ENCODE measurements at places on chromosomes 4 and X.

DNA sequence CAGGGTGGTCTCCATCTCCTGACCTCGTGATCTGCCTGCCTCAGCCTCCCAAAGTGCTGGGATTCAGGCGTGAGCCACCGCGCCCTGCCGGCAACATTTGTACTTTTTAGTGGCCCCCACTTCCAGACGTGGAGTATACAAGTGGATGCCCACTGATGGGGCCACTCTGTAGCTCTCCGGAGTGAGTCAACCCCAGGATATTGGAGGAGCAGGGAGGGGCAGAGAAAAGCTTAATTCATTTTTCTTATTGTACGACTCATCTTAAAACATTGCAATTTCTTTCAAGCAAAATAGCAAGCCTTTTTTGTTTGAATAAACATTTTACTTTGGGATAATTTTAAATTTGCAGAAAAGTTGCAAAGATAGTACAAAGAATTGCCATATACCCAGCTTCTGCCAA, 34.6 kb downstream of the FAM9C start:
- DNase-seq: no peak

- DNase-seq: no peak
Measured at GRCh38 chr4:180694875-180695274, 1548.3 kb upstream of the TENM3 start.

GRCh38 chrX:131675596-131676194, 131.8 kb downstream of the OR13H1 start:
- no peak for DNase-seq

GRCh38 chrX:12981880-12982279, 7.0 kb downstream of the TMSB4X start:
- no peak for DNase-seq

DNA sequence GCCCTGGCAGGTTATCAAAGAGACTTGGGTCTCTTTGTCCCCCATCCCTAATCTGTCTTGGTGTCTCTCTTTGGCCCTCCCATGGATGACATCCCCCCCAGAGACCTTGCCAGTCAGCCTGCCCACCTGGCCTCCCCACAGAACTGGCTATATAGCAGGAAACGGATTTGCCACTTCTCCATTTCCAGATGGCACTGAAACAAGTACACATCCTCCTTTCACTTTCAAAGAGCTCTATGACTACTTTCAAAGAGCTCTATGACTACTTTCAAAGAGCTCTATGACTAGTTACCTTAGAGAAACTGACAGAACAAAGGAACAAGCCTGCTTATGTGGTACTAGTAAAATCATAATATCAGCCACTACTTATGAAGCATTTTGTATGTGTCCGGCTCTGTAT, 175.3 kb downstream of the MAML3 start:
- no peak for DNase-seq

- no peak for DNase-seq
Measured at GRCh38 chr4:7337196-7338058, 97.3 kb downstream of the PSAPL1 start.

DNA sequence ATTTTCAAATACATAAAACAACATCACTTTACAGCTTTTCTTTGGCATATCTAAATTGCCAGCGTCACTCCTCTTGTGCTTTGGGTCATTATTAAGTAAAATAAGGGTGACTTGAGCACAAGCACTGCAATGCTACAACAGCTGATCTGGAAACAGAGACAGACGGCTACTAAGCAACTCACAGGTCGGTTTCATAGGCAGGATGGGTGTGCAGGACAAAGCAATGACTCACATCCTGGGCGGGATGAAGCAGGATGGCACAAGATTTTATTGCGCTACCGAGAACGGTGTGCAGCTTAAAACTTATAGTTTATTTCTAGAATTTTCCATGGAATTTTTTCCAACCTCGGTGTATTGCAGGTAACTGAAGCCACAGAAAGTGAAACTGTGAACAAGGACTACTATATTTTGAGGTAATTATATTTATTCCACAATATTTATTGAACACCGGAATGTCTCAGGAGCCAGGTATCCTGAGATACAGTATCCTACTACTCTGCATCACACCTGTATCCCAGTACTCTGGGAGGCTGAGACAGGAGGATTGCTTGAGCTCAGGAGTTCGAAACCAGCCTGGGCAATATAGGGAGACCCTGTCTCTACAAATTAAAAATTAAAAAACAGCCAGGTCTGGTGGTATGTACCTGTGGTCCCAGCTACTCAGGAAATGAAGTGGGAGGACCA, 215.5 kb downstream of the APBB2 start:
- no peak for DNase-seq

DNA sequence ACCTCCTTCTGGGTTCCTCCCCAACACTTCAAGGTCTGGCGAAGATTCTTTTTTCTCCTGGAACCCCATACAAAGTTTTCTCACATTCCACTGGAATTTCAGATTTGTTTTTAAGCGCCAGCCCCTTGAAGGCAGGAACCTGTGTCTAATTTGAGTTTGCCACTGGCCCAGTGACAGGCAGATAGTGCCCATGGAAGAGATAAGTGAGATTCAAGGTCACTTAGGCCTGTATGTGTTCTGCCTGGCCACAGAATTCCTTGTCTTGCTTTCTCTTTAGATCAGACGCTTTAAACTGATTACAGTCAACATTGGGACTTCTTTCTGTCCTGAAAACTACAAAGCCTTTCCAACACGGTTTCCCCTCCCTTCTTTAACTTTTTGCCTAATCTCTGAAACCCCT, 11.2 kb downstream of the ATOH1 start:
- DNase-seq: no peak

GRCh38 chrX:72294497-72294896, 11.2 kb downstream of the CITED1 start:
- no peak for DNase-seq

GRCh38 chr4:74189331-74190043, 31.6 kb downstream of the MTHFD2L start:
- peak; percentile 23 for DNase-seq

GRCh38 chr4:156496797-156497196, 474.8 kb downstream of the PDGFC start:
- no peak for DNase-seq

DNA sequence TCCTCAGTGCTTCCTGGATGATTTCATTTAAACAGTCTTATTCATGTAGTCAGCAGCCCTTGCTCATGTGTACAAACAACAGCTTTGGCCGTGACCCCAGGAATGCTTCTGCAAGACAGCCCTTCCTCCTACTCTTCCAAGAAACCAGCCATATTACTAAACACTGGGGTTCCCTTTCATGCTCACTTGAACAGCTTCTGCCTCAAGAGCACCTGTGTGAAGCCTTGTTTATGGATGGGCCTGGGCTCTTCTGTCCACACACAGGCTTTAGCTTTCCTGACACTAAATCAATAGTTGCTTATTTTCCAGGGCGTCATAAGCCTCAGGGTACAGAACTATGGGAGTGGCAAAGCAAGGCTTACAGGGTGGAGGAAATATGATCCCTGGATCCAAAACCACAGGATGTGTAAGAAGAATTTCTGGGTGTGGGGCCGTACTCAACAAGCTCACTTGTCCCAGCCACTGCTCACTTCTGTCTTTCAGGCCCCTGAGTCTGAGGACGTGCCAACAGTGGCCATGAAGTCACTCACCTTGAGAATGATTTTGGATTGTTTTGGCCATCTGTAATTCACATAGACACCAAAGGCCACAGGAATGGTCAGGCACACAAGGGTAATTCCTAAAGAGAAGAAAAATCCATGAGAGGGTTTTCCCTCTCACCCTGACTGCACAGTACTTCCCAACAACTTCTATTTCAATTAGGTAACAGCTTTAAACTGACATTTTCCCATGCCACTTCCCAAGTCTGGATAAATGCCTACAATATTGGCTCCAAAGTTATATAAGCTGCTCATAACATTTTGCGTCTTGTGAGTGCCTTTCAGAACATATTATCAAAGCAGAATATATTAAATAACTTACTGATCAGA, 17.7 kb downstream of the SLC10A6 start:
- no peak for DNase-seq

GRCh38 chrX:43627147-43627546, 29.0 kb upstream of the MAOA start:
- no peak for DNase-seq

DNA sequence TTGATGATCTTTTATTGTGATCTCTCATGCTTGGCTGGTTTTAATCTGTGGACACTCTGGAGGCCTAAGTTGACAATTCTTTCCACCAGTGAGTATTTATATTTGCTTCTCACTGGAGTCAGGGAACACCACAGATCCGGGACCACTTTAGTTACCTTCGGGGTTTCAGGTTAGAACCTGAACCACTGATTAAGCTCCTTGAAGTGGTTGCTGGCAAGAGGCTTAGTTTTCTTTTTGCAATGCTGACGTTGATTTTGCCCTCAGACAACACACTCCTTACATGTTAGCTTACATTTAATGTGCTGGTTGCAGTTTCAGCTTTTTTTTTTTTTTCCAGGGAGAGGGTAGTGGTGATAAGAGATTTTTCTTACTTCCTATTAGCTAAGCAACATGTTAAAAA, 10.5 kb upstream of the ZNF330 start:
- no peak for DNase-seq

DNA sequence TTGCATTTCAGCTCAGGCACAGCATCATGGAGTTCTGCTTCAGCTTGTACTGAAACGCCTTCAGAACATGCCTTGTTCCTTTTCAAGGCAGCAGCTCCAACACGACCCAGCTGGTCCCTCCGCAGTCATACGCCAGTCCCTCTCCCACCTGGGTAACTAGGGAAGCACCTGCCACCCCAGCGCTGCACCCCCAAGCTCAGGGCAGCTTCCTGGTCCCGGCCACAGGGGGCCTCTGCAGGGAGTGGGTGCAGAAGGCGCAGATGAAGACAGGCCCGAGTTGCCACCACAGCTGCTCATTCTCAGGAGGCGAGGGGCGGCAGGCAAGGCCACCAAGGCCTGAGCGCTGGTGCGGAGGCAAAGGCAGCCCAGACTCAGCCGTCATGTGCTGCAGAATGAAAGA, 21.8 kb downstream of the WDR1 start:
- no peak for DNase-seq

- no peak for DNase-seq
Measured at GRCh38 chrX:109785053-109785452, 52.0 kb upstream of the ACSL4 start.

DNA sequence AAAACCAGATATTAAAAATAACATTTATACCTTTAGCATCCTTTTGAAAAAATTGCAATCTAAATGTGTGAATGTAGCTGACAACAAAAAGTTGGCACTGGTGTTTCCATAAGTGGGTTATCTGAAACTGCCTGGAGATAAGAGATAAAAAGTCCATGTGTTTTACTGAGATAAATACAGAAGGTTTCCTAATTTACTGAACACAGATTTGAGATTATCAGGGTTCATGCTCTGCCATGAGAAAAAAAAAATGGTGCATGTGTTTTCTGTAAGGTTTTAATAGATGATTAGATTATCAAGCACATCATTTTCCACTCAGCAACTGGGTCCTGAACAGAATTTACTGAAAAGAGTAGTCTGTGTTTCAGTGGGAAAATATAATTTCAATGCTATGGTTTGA, 326.2 kb upstream of the SLIT2 start:
- no peak for DNase-seq

DNA sequence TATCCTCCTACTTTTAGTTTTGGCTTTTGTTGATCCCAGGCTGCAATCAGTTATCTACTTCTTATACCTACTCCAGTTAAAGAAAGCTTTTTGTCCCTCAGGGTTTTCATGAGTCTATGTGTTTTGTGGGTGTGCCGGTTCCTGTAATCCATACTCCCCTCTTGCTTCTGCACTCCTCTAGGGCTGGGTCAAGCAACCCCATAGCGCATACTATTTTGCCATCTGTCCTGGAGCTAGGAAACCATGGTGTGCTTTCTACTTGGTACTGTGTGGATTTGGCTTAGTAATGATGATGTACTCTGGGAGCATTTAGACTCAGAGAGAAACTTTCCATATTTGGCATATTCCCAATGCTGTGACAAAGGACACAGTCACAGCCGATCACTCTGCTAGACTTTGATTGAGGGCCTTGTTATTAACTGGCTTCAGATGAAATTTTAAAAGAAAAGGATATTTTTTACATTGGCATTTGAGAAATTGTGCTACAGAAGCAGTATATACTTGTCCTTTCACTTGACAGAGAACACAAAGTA, 86.1 kb upstream of the GRXCR1 start:
- no peak for DNase-seq

- DNase-seq: no peak
Measured at GRCh38 chr4:87298362-87298761, 24.3 kb downstream of the HSD17B13 start.

- no peak for DNase-seq
Measured at GRCh38 chrX:30888526-30889146, 418 bp downstream of the TAB3 start.

- DNase-seq: peak; percentile 73
Measured at GRCh38 chr4:12846368-12846767, 637.8 kb downstream of the RAB28 start.

- no peak for DNase-seq
Measured at GRCh38 chr4:610411-611261, 14.7 kb upstream of the PDE6B start.

DNA sequence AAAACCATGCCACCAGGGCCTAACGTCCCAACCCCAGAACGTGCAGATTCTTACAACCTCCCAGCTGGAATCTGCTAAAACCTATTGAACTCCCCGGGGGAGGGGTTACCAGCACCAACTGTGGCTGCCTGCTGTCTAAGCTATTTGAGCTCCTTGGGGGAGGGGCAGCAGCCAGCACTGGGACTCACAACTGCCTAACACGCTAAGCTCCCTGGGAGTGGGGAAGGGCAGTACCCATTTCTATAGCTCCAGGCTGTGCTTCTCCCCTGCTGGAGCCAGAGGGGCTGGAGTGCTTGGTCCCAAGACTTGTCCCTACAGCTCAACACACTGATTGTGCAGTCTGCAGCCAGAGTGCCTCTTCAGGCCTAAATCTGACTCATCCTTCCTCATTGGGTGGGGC, 459.8 kb upstream of the FGF16 start:
- no peak for DNase-seq

DNA sequence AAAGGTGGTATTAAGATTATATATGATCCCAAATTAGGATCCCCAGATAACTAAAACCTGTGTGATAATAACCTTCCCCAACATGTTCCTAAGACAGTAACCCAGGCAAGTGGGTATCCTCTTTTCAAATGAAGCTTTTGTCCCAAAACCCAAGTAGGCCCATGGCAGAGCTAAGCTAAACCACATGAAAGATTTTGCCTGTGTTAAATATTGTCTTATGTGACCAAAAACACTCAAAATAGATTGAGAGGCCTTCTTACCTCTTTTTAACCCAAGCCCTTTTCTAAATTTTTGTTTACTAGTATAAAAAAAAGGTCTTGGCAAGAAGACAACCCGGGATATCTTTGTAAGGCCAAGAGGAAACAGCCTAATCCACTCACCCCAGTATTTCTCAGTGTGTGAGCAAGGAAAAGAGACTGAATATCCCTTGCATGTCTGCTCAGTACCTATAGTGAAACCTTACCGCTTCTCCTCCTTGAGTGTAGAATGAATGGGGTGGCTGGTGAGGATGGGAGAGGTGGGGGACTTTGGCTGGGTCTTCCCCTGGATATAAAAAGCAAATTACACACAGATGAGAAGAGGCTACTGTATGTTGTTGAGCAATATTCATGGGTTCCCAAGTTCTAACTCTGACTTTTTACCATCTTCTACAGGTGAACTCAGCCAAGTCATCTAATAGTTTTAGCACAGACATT, 188.8 kb upstream of the BMP3 start:
- no peak for DNase-seq

- DNase-seq: peak; percentile 27
Measured at GRCh38 chr4:179750374-179750773, 2308.1 kb upstream of the AGA start.

Data from NCI-H2081 treated with DMSO at 0.1 percent for 48 hours (cell line).